ENCODE measurements at places on chromosomes 5 and 9. TPM values are rescaled to one million over a fixed set of nuclear protein-coding genes. Genes with fewer than 3 reads are reported as not detected.

DNA sequence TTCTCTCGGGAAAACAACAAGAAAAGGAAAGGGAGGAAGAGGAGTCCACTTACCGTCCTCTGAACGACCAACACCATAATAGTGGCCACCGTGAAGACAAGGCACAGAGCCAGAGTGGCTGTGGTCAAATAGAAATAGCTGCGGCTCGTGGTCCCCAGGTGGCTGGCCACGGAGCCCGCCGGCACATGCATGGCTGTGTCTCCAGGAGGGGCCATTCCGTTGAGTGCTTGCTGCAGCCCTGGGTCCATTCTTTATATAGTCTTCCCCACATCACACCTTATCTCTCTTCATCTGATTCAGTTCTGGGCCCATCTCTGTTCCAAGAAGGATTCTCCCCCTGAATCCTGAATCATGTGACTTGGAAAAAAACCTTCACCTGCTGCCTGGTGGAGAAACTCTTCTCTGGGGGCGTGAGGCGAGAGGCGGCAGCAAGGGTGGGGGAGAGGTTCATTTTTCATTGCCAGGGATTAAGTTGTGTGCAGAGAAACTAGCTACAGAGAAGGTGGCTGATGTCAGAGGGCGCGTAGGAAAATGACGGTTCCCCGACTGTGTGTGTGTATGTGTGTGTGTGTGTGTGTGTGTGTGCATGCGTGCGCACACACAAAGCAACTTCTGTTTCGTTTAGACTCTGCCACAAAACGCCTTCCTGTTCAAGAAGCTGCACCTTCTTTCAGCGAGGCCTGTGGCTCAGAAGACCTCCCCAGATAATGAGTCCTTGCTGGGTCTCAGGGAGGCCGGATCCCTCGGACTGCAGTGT, at the start of gene TNFSF8:
Gene TNFSF8, minus strand, starts transcription at position 536 of the 757 bp plus-strand sequence. Its CDS starts 288 bp downstream, at position 248.
- DNase-seq, result peak; percentile 76
- H3K27me3 ChIP-seq, result no peaks in the 10 kb centered on the region
- H3K4me1 ChIP-seq, result peaks cover 19% of the 10 kb centered on the region
- H3K27ac ChIP-seq, result peak within 1 kb of the TSS; percentile 93
- H3K36me3 ChIP-seq, result no peaks in the 10 kb centered on the region

DNA sequence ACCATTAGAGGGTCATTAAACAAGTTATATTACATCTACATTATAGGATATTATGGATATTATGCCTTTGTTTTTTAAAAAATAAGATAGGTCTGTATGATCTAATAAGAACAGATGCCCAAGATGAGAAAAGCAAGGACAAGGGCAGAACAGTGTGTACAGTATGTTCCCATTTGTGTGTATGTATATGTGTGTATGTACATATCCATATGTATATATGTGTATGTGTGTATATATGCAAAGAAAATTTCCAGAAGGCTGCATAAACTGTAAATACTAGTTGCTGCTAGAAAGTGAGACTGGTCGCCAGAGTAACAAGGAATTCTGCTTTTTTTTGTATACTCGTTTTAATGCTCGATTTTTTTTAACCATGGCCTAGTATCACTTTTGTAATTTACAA, 58.1 kb upstream of the GLIS3 start:
- no peaks in the 10 kb centered on the region for H3K36me3 ChIP-seq
- H3K4me1 ChIP-seq, result no peaks in the 10 kb centered on the region
- no peak for DNase-seq
- no peak overlapping the region for H3K4me3 ChIP-seq
- H3K27ac ChIP-seq, result no peak overlapping the region

- no peaks in the 10 kb centered on the region for H3K4me1 ChIP-seq
- H3K27ac ChIP-seq, result no peak overlapping the region
- H3K27me3 ChIP-seq, result no peaks in the 10 kb centered on the region
- no peaks in the 10 kb centered on the region for H3K36me3 ChIP-seq
Observed at GRCh38 chr9:70101265-70101664, 57.6 kb downstream of the MAMDC2 start.

DNA sequence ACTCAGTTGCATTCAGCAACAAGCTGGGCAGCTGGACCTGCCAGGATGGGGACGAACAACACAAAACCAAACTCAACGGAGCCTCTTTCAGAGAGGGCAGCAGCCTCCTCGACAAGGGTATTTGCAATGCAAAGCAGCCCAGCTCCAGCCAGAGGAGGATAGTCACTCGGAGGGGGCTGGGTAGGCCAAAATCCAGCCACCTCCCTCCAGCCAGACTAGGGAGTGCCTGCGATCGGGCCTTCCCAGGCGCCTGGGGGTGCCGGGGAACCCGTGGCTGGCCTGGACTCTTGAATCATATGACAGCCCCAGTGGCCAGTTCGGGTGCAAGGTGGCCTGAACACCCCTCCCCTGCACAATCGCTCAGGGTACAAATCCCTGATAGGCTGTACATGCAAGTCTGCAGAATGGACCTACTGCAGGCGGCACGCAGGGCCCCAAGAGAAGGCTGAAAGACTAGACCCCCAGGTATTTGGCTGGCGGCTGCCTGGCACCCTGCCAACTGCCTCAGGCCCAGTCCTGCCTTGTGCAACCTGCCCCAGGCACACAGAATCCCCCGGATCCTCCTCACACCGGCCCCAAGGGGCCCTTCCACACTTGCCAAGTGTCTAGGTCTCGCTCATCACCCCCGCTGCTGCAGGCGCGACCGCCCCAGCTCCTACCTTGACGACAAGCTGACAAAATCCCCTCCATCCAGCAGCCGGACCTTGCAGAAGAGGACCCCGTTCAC, 1.3 kb downstream of the EEIG1 start:
- H3K4me1 ChIP-seq, result peaks cover 28% of the 10 kb centered on the region
- H3K27me3 ChIP-seq, result no peaks in the 10 kb centered on the region
- H3K36me3 ChIP-seq, result peaks cover 29% of the 10 kb centered on the region
- peak overlapping the region; percentile 67 for H3K27ac ChIP-seq
- no peak for DNase-seq

DNA sequence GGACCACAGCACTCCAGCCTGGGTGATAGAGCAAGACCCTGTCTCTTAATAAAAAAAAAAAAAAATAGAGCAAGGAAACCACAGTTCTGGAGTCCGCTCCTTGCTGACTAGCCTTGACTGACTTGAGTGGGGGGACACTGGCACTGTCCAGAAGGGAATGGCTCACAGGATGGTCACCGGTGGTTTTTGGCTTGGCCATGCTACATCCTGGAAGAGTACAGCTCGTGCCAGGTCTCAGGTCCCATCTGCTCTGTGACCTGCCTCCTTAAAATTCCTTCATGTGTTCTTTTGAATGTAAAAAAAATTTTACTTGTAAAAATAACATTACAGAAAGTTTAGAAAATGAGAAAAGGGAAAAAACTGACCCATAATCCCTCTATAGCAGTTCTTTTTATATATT, 5.6 kb downstream of the NANS start:
- DNase-seq, result no peak
- H3K4me1 ChIP-seq, result peaks cover 3% of the 10 kb centered on the region
- H3K4me3 ChIP-seq, result no peak overlapping the region
- H3K27me3 ChIP-seq, result no peaks in the 10 kb centered on the region

DNA sequence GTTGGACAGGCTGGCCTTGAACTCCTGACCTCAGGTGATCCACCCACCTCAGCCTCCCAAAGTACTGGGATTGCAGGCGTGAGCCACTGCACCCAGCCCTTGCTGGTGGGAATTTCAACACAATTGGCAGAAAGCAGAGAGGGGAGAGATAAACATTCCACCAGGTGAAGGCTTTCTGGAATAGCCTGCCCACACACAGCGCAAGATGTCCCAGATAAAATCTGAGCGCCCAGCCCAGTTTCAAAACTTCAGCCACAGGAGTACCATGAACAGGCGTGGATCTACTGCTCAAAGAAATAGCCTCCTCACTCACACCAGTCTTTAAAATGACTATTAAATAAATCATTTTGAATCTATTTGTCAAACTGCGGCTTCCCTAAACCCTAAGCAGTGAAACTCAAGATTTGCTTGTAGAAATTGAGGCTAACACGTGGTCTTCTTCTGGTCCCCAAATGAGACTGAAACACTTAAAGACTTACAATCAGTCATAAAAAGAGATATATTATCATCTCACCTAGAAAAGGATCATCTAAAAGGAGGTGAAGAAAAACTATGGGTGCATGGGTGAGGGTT, 34.7 kb downstream of the CAPSL start:
- H3K4me1 ChIP-seq, result peaks cover 11% of the 10 kb centered on the region
- no peaks in the 10 kb centered on the region for H3K36me3 ChIP-seq
- H3K27me3 ChIP-seq, result no peaks in the 10 kb centered on the region
- H3K27ac ChIP-seq, result no peak overlapping the region

GRCh38 chr9:37486616-37487548, 1.1 kb downstream of the POLR1E start:
- H3K4me1 ChIP-seq, result peaks cover 9% of the 10 kb centered on the region
- H3K4me3 ChIP-seq, result peak overlapping the region; percentile 93
- no peaks in the 10 kb centered on the region for H3K27me3 ChIP-seq
- peak overlapping the region; percentile 17 for H3K27ac ChIP-seq
- H3K36me3 ChIP-seq, result peaks cover 37% of the 10 kb centered on the region
- no peak for DNase-seq

GRCh38 chr9:29697011-29697410, 2123.7 kb upstream of the C9orf72 start:
- no peak for DNase-seq
- no peaks in the 10 kb centered on the region for H3K4me1 ChIP-seq
- no peaks in the 10 kb centered on the region for H3K36me3 ChIP-seq
- H3K4me3 ChIP-seq, result no peak overlapping the region

FOXD4L6 gene
- total RNA-seq, result not detected

ANKRD31 gene
- total RNA-seq, result 0.72 TPM

Data from T-cell (primary cell).